ENCODE measurements at places on chromosomes 1 and 21.
A peak's percentile ranks its signal among the peaks of the same experiment; 100 is the strongest.

DNA sequence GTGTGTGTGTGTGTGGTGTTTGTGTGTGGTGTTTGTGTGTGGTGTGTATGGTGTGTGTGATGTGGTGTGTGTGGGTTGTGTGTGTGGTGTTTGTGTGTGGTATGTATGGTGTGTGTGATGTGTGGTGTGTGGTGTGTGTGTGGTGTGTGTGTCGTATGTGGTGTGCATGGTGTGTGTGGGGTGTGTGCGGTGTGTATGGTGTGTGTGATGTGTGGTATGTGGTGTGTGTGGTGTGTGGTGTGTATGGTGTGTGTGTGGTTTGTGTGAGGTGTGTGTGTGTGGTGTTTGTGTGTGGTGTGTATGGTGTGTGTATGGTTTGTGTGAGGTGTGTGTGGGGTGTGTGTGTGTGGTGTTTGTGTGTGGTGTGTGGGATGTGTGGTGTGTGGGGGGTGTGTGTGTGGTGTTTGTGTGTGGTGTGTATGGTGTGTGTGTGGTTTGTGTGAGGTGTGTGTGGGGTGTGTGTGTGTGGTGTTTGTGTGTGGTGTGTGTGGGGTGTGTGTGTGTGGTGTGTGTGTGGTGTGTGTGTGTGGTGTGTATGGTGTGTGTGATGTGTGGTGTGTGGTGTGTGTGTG is 106.2 kb upstream of the ADAR start:
- DNase-seq = peak; percentile 5

- DNase-seq = no peak
Measured at GRCh38 chr1:96309783-96310182, 411.8 kb upstream of the PTBP2 start.

DNA sequence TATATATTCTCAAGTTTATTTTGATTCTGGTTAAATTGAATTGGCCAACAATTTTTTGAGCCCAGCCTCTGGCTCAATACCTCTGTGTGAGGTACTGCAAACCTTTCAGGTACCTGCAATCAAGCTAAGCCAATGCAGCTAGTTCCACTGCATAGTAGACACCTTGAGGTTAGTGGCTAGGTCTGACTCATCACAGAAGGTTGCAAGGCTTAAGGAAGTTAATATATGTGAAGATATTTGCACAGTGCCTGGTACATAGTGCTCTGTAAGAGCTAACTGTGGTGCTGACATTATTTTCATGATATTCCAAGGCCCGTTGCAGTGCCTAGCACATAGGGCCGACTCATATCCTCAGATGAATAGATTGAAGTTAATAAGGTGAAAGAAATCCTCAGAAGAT is 330.5 kb upstream of the KAZN start:
- DNase-seq = no peak

DNA sequence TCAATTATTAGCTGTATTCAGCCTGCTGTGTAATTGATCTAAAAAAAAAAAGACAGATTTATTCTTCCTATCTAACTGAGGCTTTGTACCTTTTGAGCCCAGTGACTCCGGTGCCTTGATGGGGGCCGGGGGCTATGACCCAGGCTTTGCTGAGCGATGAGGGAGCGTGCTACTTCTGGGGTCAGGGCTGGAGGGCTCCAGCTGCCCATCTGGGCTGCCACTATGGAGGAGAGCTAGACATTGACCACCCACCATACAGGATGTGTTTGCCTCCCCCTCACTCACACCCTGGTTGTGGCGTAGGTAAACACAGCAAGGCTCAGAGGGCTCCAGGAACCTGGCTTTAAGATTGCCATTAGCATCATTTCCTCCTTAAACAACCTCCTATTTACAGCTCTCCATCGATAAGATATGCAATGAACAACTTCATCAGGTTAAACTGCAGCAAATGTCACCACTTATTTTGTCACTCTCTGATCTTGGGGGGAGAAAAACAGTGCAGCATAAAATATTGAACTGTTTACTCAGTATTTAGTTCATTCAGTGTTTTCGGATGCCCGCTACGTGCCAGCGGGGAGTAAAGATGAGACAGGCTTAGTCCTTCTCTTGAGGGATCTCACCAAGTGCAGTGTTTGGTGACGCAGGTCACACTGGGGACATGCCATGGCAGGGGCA is 231.6 kb downstream of the KIF26B start:
- no peak for DNase-seq

DNA sequence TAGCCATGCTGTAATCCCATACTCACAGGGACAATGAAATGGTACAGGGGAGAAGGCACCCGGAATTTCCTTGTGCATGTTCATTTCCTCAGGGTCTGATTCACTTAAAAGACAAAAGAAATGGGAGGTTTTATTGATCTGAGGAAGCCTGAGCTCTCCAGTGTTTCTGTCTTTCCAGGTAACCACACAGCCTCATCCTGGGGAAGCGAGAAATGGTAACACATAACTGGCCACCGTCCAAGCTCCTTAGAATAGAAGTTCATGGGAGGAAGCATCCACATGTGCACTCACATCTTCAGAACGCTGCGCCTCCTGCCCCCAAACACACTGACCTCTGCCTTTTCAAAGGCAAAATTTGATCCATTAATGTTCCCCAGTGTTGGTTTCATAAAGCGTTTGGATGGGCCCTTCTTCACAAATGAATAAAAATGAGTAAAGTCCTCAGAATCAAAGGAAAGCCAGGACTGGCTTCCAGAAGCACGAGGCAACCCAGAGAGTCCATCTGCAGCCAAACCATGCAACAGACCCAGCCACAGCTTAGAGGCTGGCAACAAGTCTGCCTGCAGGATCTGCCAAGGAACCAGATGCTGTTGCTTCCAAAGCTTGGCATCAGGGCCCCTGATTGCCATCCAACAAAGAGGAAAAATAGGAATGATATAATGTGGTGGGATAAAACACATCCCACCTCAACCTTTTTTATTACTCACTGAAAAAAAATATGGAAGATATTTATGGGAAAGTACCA is 120.3 kb downstream of the ZBTB18 start:
- no peak for DNase-seq

GRCh38 chr1:65114322-65114721 is 33.7 kb upstream of the AK4 start:
- DNase-seq = no peak

- no peak for DNase-seq
Measured at GRCh38 chr1:63321066-63321784, 1.1 kb upstream of the FOXD3 start.

DNA sequence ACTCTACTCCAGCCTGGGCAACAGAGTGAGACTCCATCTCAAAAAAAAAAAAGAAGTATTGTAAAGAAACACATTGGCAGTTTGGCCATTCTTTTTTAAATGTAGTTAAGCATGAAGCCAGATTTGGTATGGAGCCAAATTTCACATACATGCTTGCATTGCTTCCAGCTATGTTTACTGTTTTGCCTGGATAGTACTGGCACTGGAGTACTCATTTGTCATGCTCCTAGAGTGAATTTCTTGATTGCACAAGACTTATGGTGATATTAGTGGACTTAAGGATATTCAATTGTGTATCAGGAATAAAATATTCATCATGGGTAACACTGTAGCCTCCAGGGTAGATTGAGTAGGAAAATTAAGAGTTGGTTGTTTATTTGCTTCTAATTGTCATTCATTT is 24.5 kb upstream of the SLC9A1 start:
- no peak for DNase-seq

DNA sequence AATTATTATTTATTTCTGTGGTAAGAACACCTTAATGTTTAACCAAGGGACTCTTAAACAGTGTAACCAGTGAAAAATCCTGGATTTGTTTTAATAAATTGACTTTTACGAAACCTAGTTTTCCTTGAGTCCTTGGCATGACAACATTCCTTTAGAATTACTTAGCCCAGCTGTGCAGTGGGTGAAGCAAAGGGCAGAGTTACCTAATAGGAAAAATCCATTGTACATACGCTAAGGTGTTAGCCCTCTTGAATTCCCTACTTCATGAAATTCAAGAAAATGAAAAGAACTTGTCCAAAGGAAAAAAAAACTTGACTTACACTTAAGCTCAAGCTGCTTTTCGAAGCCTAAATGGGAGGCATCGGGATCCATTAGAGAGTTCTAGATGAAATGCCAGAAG is 852.0 kb upstream of the ADAMTS5 start:
- no peak for DNase-seq

- DNase-seq = no peak
Measured at GRCh38 chr1:234624724-234625117, 14.7 kb upstream of the IRF2BP2 start.

GRCh38 chr1:115324649-115325420 is 13.2 kb downstream of the NGF start:
- no peak for DNase-seq

GRCh38 chr1:176801514-176802020 is 338.6 kb downstream of the PAPPA2 start:
- no peak for DNase-seq

GRCh38 chr1:66733348-66734017 is 18.8 kb upstream of the DYNLT5 start:
- DNase-seq = no peak

DNA sequence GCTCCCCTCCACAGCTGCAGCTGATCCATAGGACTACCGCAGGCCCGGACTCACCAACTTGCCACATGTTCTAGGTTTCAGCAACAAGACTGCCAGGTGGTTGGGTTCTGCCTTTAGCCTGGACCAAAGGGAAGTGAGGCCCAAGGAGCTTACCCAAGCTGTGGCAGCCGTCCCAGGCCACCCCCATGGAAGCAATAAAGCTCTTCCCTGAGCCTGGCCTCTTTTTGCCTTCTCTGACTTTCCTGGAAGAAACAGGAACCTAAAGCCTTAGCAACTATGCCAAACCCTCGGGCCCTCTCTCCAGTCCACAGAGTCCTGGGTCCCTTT is 2.7 kb upstream of the ARTN start:
- DNase-seq = no peak

- no peak for DNase-seq
Measured at GRCh38 chr1:115783311-115783710, 14.8 kb upstream of the CASQ2 start.

GRCh38 chr1:198889101-198889500 is 250.3 kb downstream of the PTPRC start:
- no peak for DNase-seq
